ENCODE measurements at places on chromosomes 4 and X.

DNA sequence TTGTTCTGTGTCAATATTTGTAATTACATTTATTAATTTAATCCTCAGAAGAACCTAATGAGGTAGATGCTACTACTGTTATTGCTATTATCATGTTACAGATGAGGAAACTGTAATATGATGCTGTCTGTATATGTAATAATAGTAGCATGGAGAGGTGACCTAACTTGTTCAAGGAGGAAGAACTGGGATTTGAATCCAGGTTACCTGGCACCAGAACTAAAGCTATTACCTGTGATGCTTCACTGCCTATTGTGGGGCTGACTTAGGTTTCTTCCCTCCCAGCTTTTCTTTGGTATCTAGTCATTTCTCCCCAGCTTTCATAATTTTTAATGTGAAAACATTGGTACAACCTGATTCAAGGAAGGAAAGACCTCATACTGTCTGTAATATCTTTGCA is 43.6 kb downstream of the RAPGEF2 start:
- no peak for DNase-seq

DNA sequence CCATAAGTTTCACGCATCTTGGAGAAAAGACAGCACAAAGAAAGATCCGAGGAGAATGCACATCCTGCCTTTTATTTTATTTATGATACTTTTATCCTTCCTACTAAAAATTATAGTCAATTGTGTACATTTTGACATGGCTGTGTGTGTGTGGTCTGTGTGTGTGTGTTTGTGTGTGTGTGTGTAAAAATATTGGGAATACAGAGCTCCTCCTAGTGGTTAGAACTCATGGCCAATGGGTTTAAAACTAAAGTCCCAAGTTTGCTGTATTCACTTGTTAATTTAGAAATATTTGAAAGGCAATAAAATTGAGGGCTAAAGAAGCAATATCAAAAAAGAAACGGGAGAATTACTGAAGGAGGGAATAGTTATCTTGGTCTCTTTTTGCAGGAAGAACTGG is 47.5 kb downstream of the NKX6-1 start:
- no peak for DNase-seq

GRCh38 chrX:124228849-124229248 is 103.6 kb upstream of the TEX13D start:
- DNase-seq, result no peak

GRCh38 chrX:22059775-22060174 is 27.6 kb downstream of the PHEX start:
- no peak for DNase-seq

DNA sequence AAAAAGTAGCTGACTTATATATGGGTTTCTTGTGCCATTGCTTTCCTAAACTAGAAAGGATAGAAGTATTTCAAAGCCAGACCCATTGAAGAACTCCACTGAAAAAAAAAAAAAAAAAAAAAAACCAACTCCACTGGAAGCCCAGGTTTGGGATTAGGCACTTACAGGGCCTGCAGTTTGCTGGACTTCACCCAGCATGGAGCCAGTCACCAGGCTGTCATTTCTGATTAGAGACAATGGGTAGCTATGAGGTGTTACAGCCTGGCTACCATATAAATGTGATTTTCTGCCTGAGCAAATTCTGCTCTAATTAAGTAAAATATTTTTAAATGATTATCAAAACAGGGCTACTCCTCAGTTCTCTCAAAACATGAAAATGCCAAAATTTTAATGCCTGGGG is 49.5 kb downstream of the HS6ST2 start:
- DNase-seq, result no peak

GRCh38 chr4:174286870-174287269 is 3.2 kb downstream of the CEP44 start:
- DNase-seq, result no peak

DNA sequence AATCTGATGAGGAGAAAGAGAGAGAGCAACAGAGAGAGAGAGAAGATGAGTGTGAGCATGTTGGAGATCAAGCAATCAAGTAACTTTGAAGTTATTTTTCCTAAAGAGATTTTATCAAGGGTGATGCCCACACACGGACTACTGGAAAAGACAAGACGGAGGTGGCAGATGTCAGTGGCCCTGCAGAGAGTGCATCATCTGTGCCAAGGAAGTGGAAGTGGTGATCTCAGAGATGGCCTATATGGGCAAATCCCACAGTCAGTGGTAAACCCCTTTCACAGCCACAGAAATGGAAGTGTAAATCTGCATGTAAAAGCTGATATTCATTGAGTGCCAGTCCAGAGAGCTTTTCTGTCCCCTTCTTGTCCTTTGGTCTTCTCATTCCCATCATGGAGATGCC is 577.2 kb upstream of the AADAT start:
- no peak for DNase-seq

DNA sequence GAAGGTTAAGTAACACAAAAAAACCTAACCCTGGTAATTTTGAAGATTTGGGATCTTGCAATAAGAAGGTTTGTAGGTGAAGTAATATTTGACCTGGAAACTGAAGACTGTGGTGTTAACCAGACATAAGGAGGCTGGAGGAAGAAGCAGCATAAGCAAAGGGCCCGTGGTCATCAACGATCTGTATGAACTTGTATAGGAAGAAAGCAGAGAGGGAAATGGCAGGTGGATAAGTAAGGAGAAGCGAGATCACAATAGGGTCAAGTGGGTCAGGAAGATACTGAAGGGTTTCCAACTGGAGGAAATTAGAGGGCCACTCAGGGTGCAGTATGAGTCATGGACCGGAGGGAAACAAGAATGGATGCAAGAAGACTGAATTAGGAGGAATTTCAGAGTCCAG is 103.8 kb upstream of the SORBS2 start:
- DNase-seq, result no peak

GRCh38 chr4:98614662-98615061 is 43.7 kb downstream of the TSPAN5 start:
- no peak for DNase-seq

DNA sequence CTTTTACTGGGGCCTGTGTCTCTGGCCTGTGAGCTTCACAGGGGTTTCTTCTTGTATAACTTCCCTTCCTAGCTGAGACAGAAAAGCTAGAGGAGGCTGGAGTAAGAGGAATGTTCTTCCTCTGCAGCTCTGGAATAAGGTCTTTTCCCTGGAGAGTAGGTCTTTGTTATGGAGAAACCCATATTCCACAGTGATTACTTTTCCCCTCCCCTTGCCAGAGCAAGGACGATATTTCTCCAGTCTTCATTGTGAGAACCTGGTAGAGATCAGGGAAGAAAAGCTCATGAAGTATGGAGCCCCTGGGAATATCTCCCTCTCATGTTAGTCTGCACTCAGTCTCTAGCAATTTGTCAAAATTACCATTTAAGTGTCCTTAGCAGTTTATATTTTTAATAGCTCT is 18.7 kb upstream of the GLRB start:
- no peak for DNase-seq

GRCh38 chr4:78520808-78521226 is 30.8 kb upstream of the ANXA3 start:
- no peak for DNase-seq

- DNase-seq, result no peak
Measured at GRCh38 chr4:40600850-40601249, 28.8 kb downstream of the RBM47 start.

GRCh38 chr4:116925900-116926457 is 159.4 kb downstream of the TRAM1L1 start:
- no peak for DNase-seq

GRCh38 chr4:170978990-170979389 is 834.2 kb upstream of the GALNTL6 start:
- no peak for DNase-seq

- DNase-seq, result no peak
Measured at GRCh38 chr4:19623866-19624265, 627.8 kb upstream of the SLIT2 start.

DNA sequence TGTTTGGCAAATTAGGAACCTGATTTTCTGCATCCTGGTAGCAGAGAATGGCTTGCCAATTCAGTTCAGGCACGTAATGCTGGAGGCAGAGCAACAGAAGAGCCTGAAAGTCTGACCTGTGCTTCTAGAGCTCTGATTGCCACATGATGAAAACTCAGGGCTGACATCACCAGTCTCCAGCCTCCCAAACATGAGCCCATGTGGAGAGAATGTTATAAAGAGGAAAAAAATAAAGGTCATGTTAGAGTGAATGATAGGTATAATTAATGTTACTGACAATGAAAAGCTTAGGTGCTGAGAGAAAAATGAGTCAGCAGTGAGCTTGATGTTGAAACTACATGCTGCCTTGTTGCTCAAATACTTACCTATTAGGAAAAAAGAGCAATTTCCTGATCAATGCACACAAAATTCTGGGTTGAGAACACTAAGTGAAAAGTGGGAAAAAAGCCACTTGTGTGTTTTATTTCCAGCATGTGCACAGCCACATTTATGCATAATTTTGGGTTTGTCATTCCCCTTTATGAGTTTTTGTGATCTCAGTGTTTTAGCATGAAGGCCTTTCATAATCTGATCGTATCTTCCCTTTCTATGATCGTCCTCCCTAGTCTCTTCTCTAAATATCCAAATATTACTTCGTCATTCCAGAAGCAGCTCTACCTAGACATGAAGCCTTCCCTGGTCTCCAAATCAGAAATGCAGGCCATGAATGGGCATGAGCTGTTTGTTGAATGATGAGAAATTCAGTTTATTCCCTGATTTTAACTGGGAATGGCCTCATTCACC is 113.3 kb upstream of the CPEB2 start:
- DNase-seq, result no peak

Measured in NCI-H748 treated with DMSO at 0.1 percent for 48 hours (cell line).